ENCODE measurements at places on chromosomes 5 and 9.

GRCh38 chr9:112925058-112925641 is 34.5 kb upstream of the SLC46A2 start:
- DNase-seq = no peak

- DNase-seq = no peak
Observed at GRCh38 chr5:83900306-83900705, 179.7 kb upstream of the HAPLN1 start.

DNA sequence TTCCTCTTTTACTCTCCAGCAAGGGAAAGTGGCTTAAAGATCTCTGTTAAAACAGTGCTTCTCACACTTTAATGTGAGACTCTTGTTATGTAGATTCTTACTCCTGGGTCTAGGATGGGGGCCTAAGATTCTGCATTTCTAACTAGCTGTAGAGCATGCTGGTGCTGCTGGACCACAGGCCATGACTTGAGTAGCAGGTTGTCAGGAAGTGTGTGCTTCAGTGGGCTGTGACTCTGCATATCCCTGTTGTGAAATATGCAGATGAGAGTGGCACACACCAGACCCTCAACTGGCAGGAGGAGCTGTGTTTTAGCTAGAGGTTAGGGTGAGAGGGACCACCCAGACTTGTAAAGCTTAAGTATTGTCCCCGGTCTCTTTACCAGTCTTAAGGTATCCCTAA is 191.1 kb upstream of the DMRT1 start:
- DNase-seq = no peak

DNA sequence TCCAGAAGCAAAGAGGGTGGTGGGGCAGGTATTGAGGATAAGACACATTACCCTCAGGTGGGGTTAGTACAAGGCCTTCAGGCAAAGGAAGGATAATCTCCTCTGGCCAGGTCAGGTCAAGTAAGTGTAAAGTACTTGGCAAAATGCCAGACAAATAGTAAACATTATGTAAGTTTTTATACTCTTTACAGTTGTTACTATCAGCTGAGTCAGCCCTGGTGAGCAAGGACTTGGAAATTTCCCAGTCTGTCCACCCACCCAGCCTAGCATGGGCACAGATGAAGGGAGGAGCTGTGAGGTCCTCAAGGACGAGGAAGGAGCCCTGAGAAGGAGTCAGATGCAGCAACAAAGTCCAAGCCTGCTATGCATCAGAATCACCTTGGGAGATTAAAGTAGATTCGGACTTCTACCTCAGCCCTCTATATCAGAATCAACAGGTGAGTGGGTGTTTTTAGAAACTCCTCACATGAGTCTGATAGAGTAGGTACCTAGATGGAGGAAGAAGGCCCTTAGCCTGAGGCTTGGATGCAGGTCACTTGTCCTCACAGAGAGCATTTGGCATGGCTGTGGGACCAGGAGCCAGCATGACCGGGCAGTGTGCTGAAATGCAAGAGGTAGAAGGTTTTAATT is 50.2 kb upstream of the BARX1 start:
- no peak for DNase-seq

- no peak for DNase-seq
Observed at GRCh38 chr5:148951612-148952011, 111.2 kb downstream of the SH3TC2 start.

DNA sequence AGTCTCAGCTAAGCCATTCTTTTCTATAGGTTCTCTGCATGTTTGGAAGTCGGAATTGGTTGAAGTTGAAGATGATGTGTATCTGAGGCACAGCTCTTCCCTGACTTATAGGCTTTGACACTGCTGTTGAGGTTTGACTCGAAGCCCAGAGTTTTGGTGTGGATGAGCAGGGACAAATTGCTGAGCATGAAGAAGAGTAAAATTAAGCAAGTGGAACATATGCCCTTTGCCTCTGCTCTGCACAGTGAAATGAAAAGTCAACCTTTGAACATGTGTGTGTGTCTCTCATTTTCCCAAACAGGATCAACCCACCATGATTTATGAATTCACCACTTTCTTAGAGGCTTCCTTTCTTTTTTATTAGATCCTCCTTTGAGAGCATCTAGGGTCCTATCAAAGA is 8.5 kb downstream of the HMHB1 start:
- no peak for DNase-seq

DNA sequence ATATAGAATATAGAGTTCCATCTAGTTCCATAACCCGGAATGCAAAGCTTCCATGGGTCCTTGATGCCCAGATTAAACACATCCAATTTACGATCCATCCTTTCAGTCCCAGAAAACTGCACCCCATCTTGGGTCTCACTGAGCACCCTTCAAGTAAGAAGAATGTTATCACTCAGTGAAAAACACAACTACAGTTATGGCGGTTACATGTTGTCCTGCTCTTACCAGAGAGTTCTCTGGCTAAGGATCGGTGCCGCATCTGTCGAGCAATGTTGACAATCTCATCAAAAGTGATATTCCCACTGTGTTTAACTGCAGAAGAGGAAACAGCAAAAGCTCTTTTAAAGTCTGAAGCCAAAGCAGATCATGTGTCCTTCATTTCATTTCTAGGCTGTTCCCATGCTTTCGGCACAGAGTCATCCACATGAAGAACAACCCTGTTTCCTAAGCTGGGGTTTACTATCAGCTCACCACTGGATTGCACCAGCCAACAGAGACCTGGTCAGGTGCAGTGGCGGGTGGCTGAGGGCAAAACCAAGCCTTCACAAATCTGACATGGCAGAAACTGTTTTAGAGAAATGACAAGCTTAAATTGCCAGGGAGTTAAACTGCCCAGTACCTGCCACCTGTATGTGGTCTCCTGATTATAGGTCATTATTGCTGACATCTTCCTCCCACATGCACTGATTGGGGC is 2.9 kb downstream of the RPL12 start:
- no peak for DNase-seq

GRCh38 chr9:131037335-131038255 is 28.6 kb downstream of the LAMC3 start:
- DNase-seq = no peak

GRCh38 chr5:126912616-126913200 is 117.7 kb downstream of the MARCHF3 start:
- DNase-seq = no peak

- no peak for DNase-seq
Observed at GRCh38 chr9:7169717-7170389, 412.1 kb downstream of the KDM4C start.

GRCh38 chr9:70218767-70219166 is 40.0 kb upstream of the SMC5 start:
- DNase-seq = no peak

DNA sequence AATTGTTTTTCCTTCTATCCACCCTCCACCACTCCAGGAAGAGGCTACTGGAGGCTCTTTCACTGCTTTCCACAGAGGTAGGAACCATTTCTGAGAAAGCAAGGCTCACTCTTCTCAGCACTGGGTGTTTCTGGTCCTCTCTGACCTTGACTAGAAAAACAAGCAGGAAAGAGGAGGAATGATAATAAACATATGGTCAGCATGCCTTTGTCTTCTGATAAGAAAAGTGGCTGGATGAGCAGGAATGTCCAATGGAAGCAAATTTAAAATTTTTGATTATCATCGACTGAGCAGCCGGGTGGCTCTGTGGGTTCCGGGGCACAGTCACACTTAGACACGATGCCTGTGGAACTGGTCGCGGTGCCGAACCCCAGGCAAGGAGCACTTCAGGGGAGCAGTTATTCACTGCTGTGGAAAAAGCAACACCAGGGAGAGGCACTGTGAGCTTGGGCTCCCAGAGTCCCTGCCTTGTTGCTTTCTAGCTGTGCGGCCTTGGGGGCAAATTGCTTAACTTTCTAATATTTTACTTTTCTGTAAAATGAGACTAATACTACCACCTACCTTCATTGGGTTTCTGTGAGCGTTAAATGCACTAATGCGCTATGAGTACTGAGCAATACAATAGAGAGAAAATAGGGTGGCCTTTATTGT is 157.0 kb upstream of the LHFPL2 start:
- no peak for DNase-seq

DNA sequence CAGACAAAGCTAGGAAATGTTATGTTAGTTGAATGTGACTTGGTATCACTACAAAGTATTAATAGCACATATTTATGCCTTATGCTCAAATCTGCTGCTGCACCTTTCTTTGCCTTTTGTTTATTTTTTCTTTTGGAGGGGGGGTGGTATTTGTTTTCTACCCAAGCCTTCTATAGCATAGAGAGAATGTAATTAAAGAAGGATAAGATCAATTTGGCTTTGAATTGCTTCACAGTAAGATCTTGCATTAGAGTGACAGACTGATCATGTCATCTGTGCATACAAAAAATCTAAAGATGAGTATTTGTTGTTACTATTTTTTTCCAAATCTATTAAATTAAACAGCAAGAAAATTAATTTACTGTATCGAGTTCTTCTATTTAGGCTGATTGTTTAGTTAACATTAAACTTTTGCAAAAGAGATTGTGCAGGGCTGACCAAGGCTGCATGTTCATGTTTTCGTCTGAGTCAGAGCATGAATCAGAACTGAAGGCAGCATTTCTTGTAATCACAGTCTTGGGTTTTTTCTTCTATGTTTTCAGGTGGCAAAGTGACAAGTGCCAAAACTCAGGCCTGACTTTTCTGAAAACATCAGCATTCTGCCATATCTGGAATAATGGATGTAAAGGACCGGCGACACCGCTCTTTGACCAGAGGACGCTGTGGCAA is 1007.1 kb upstream of the WWC1 start:
- DNase-seq = no peak

GRCh38 chr5:145495741-145496140 is 339.4 kb downstream of the PRELID2 start:
- no peak for DNase-seq

GRCh38 chr9:33860200-33860871 is 43.4 kb downstream of the UBE2R2 start:
- no peak for DNase-seq

DNA sequence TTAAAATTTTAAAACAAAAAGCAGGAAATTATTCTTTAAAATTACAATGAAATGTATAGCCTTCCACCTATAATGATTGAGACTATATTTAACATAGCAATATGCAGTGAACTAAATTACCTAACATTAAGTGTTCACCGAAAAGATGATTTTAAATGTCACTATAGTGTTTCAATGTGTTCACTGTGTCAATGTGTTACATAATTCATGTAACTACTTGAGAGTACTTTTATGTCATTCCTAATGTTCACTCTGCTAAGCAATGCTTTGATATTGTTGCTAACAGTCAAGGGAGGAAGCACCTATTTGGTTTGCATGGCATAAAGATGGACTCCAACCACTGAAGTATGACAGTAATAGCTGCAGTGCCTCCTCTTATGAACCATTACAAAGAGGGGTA is 629.8 kb upstream of the C9orf72 start:
- DNase-seq = no peak

- DNase-seq = no peak
Observed at GRCh38 chr5:33203931-33204330, 236.8 kb upstream of the TARS1 start.

- DNase-seq = no peak
Observed at GRCh38 chr5:142425286-142426065, 100.7 kb upstream of the SPRY4 start.

DNA sequence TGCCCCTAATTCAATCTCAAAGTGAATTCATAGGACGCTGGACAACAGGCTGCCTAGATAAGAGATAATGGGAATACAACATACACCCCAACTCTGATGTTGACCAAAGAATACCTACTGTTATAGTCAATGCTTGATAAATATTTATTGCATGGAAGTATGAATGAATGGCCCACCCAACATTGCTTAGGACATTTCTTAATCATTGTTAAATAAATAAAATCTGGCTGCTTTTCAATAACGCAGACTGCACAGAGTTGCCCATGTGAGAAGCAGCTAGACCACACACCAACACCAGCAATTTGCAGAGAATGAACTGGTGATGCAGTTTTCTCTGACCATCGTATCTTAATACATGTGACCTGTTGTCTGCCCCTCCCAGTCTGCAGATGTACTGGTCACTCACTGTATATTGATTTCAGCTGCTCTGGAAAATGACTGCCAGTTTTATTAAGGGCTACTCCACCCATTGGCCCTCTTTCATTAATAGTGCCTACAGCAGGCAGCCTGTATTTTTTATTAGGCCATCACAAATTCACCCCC is 236.2 kb upstream of the WWC1 start:
- no peak for DNase-seq

DNA sequence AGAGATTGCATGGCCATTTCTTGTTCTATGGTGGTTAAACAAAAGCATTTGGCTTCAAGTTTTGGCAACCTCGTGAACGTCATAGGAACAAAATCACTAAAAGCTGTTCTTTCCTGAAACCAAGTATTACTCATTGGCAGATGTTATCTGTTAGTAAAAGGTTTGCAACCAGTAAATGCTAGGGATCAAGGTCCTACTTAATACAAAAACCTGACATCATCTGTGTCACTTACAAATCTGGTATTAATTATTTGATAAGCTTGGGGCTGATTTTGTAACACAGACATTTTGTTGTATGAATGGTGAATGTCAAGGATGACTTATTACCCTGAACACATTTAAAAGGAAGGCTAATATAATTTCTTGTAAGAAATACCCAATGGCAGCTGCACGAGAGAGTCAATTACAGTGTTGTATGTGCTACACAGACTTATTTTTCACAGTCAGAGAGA is 486.4 kb upstream of the ZNF608 start:
- no peak for DNase-seq

DNA sequence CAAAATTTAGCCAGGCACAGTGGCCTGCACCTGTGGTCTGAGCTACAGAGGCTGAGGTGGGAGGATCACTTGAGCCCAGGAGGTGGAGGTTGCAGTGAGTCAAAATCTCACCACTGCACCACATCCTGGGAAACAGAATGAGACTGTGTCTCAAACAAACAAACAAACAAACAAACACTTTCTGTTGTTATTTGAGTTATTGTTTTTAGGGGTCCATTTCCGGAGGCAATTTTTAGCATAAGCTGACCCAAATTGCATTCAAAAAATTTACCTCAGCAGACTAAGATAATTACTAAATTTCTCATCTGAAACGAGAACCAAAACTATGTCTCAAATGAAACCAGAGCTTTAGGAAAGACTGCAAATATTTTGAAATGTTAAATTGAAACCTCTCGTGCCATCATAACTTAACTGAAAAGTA is 1485.1 kb downstream of the EFNA5 start:
- no peak for DNase-seq

DNA sequence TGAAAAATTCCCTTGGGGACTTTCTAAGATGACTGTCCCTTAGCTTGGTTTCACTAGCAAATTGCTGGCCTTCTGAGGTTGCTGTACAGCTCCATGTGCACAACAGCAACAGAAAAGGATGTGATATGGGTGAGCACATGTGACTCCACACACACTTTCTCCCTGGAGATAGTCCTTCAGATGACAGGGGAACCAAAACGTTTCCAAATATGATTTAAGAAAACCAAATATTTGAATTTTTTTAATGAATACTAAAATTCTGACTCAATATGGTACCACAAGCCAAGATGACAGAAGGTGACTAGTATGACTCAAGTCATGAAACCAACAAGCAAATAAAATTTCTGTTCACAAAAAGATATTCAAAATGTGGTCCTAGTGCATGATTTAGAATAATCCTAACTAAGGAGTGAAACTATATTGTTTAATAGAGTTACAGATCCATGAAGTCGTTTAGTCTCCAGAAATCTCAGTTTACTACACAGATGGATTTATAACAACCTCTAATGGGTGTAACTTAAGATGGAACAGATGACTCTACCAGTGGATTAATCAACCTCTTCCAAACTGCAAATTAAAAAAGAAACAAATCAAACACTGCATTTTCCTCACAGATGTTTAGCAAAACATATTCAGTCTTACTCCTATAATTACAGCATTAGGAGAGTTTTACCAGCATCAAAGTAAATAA is 144.8 kb upstream of the PIK3R1 start:
- no peak for DNase-seq
